ENCODE measurements at places on chromosomes 5 and 9.

- DNase-seq = no peak
Measured at GRCh38 chr5:168699002-168699401, 119.8 kb upstream of the PANK3 start.

GRCh38 chr9:135388530-135388929 is 91.1 kb upstream of the PPP1R26 start:
- no peak for DNase-seq

DNA sequence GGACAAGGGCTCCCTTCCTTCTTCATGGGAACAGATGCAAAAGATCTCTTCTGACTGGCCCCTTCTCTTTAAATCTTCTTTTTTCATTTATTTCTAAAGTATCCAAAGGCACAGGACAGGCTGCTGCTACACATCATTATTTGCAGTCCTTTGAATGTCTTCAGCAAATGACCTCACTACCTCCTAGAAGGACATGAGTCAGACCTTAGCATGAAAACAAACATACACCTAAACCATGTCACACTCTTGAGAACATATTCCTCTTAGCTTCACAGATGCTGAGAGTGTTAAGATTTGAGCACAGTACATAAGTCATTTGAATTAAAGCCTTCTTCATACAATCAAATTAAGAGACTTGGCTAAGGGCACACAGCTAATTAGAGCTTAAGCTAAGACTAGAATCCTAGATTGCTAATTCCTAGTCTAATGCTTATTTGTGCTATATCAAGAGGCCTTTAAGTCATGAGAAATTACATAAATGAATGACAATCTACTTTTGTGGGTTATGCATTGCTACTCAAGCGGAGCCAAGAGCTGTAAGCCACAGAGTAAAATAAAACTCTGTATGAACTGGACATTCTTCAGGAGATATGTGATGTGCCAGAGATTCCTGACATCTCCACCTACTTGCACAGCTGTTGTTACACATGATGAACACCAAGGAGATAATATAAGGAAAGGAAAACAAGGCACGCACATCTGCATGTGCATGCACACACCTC is 109.1 kb upstream of the PTGER4 start:
- no peak for DNase-seq

DNA sequence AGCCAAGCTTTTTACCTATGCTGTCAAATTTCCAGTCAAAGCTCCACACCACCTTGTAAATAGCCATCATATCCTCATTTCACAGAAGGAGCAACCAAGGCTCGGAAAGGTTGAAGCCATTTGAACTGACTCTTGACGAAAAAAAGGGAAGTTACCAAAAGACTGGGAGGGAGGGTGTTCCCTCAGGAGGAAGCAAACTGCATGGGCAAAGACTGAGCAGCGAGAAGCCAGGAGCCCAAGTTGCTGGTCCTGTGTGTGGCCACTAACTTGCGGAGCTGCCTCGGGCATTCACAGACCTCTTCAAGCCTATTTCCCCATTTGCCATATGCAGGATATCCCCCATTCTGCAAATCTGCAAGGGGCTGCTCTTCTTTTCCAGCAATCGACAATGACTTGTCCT is 37.4 kb downstream of the TTLL11 start:
- no peak for DNase-seq

DNA sequence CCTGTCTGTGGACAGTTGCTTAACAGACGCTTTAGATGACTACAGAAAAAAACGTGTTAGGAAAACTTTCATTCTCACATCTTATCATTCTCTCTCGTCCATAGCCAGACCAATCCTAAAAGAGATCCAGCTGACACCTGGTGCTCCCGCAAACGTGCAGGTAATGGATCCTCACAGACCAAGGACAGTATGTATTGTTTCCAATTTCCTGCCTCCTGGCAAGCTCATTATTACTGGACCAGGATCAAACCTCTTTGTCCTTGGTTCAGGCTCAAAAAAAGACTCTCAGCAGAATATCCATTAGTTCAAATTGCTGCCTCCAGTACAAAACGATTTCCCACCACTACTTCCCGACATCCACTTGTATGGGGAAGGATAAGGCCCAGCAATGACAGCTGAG is 62.4 kb downstream of the SERINC5 start:
- no peak for DNase-seq

GRCh38 chr5:5504325-5504724 is 81.8 kb downstream of the ICE1 start:
- no peak for DNase-seq

- no peak for DNase-seq
Measured at GRCh38 chr9:16023446-16023845, 470.6 kb downstream of the CCDC171 start.

- DNase-seq = no peak
Measured at GRCh38 chr5:35664584-35664983, 46.9 kb downstream of the SPEF2 start.

GRCh38 chr9:10005206-10005605 is 607.6 kb downstream of the PTPRD start:
- no peak for DNase-seq

All from stimulated activated CD8-positive, alpha-beta memory T cell treated with anti-CD3 and anti-CD28 coated beads, Interleukin-2, amount 100 ng/mL, for 1 hour (primary cell).